Fibroblast of the conjunctiva (primary cell): ENCODE measurements at places on chromosomes 4 and X.

DNA sequence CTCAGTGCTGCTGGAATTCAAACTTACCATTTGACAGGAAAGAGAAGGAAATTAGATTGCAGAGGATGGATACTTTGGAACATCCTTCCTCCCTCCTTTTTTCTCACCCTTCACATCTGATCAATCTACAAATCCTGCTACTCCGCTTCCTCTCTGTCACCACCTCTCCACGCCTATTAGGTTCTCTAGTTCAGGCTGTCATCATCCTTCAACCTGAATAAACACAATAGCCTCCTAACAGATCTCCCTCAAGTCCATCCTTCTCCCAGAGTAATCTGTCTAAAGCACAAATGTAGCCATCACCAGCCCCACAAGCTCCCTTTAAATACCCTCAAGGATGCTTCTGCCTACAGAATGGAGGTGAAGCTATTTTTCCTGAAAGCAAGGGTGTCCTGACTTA, 20.0 kb upstream of the SLAIN2 start:
- no peak for DNase-seq

GRCh38 chr4:48518143-48518542, 28.1 kb downstream of the ZAR1 start:
- DNase-seq, result no peak

- no peak for DNase-seq
These were observed 46.0 kb downstream of the WDR19 start for GRCh38 chr4:39228377-39228776.

GRCh38 chr4:183288955-183289354, 31.1 kb downstream of the CLDN22 start:
- DNase-seq, result no peak

- no peak for DNase-seq
These were observed 334.0 kb downstream of the PCDH19 start for GRCh38 chrX:100076031-100076430.

- no peak for DNase-seq
These were observed 48.9 kb downstream of the JADE3 start for GRCh38 chrX:46961097-46961496.

- peak; percentile 49 for DNase-seq
These were observed 312.8 kb downstream of the TENM3 start for GRCh38 chr4:182555997-182556418.

DNA sequence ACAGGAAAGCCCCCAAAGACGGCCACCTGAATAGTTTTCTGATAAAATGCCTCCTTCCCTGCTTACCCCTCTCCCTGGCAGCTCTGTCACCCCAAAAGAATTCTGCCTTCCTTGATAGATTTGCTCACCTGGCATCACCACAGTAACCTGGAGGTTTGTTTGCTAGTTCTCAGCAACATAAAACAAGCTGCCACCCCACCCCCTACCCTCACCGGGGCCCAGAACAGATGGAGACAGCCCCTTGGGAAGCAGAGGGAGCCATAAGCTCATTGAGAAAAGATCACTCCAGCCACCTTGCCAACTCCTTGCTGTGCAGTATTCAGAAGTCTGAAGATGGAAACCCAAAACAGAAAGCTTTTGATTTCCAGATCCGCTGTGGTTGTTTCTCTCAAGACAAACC, 108.6 kb downstream of the DHX15 start:
- no peak for DNase-seq

DNA sequence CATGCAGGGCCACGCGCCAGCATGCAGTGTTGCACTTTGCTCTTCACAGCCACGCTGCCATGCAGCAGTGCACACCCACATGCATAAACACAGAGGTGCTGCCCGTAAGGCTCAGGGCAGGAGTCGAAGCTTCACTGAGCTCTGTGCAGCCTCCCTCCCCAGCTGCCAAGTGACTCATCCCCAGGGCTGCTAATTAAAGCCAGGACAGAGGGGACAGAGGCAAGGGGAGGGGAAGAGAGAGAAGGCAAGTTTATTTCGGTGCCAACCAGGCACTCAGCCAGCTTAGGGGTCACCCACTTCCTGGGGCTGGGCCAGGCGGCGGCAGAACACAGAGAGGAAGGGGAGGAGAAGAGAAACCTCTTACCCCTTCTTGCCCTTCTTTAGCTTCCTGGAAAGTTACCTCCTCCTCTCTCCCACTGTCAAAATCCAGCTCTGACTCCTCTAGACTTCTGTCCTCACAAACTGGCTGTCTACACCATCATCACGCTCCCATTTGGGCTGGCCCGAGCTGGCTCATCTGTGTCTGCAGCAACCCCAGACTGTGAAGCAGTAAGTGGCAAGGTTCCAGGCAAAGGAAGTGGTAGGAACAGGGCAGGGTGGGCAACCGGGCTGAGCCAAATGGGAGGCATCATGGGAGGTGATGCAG, 6.2 kb upstream of the IQSEC2 start:
- DNase-seq, result peak; percentile 66

GRCh38 chr4:123297836-123298235, 98.8 kb upstream of the SPRY1 start:
- no peak for DNase-seq

- DNase-seq, result no peak
These were observed 19.0 kb upstream of the PACRGL start for GRCh38 chr4:20681271-20681670.

- no peak for DNase-seq
These were observed 130.5 kb upstream of the SLITRK2 start for GRCh38 chrX:145687146-145687545.

GRCh38 chr4:25103418-25103817, 56.8 kb downstream of the SEPSECS start:
- no peak for DNase-seq

- no peak for DNase-seq
These were observed 59.1 kb downstream of the LUZP4 start for GRCh38 chrX:115348446-115349225.

- DNase-seq, result no peak
These were observed 408 bp downstream of the TET2 start for GRCh38 chr4:105147016-105147552.

GRCh38 chrX:259692-260355, 21.4 kb upstream of the PLCXD1 start:
- no peak for DNase-seq

- DNase-seq, result no peak
These were observed 27.7 kb downstream of the DCUN1D4 start for GRCh38 chr4:51870441-51871188.

DNA sequence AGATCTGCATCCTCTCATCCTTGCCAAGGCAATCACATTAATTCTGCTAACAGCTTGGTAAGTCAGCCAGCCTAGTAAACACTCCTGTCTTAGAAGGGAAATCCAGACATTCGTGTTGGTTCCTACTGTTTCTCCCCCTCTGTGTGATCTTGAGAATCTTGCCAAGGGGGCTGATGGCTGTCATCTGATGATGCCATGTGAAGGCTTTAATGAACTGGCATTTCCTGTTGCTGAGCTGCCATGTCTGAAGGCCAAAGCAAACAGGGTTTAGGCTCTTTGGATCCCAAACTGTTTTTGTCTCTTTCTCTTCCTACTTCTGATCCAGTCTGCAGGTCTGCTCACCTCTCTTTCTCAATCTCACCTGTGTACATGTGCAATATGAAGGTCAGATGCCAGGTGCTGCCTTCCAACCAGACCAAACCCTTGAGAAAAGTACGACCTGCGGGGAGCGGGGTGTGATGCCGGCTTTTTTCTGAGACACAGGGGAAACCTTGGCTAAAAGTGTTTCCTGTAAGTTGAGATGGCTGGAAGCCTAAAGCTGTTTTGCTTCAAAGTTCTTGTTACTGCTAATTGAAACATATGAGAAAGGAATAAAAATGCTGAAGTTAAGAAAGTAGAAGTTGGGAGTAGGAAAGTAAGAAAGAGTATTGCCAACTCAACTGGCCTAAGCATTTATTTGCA, 532.9 kb downstream of the ANKRD50 start:
- no peak for DNase-seq

- DNase-seq, result no peak
These were observed 456.7 kb downstream of the GRID2 start for GRCh38 chr4:92760433-92760832.

DNA sequence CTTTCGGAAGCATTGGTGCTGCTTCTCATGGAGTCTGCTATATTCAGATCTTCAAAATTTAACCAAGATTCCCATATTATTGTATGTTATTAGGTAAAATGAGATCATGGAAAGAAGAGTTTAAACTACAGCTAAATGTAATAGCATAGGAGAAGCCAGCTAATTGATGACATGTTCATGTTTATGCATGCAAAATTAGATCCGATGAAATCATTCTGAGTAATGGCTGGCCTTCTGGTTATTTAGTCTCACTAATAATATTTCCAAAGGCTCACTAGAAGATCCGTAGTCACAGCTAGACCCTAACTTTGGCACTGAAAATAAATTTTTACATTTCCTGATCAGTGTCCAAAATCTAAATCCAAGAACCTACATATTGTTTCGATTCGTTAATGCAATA, 19.8 kb upstream of the PHKA2 start:
- no peak for DNase-seq

DNA sequence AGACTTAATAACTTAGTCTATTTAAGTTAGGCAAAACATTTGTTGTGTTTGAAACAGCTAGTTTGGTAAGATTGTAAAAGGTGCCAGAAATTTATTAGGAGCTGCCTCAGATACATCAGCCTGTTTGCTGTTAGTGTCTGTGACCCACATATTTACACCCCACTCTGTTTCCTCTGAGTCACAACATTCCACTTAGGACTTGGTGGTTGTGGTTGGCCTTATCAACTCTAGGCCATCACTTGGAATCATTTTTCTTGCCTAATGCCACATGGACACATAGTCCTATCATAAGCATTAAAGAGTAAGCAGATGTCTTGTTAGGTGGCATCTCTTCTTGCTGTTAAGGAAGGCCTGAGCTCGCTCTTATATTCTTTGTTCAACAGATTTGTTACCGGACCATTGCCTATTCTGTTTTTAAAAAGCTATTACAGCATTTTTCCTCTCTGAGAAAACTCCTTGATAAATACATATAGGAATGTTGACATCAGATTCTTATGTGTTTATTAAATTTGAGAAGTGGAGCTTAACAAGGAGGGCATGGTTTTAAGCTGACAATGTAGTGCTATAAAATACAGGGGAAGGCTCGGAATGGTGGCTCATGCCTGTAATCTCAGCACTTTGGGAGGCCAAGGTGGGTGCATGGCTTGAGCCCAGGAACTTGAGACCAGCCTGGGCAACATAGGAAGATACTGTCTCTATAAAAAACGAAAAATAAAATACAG, 51.2 kb upstream of the PGRMC2 start:
- peak; percentile 34 for DNase-seq

- no peak for DNase-seq
These were observed 277.3 kb upstream of the TRPC5 start for GRCh38 chrX:112359906-112360305.

DNA sequence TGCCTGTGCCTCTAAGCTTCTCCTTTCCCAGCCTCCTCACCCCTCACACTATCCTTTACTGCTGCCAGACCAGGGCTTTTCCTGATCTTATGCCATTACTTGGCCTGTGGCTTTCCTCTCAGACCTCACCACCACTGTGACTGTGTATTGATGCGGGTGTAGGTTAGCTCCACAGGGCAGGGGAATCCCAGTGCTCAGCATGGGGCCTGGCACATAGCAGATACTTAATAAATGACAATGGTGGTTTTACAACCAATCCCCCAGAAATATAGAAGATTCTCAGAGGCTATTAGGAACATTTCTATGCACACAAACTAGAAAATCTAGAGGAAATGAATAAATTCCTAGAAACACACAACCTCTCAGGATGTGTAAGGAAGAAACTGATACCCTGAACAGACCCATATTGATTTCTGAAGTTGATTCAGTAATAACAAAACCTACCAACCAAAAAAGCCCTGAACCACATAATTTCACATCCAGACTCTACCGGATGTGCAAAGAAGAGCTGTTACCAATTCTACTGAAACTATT, 129.6 kb upstream of the QRFPR start:
- DNase-seq, result no peak
